EH (cell line): ENCODE measurements at places on chromosomes 5 and 9.
A peak's percentile ranks its signal among the peaks of the same experiment; 100 is the strongest.

DNA sequence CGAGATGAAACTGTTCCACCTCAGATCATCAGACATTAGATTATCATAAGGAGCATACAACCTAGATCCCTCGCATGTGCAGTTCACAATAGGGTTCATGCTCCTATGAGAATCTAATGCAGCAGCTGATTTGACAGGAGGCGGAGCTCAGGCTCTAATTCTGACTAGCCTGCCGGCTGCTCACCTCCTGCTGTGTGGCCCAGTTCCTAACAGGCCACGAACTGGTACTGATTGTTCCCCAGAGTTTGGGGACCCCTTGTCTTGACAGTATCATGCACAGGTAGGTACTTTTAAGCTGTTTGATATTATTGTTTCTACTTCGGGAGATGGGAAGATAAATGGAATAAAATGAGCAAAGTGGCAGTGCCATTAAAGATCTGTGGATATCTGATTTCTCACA, 66.9 kb downstream of the ZCCHC7 start:
- DNase-seq: no peak

DNA sequence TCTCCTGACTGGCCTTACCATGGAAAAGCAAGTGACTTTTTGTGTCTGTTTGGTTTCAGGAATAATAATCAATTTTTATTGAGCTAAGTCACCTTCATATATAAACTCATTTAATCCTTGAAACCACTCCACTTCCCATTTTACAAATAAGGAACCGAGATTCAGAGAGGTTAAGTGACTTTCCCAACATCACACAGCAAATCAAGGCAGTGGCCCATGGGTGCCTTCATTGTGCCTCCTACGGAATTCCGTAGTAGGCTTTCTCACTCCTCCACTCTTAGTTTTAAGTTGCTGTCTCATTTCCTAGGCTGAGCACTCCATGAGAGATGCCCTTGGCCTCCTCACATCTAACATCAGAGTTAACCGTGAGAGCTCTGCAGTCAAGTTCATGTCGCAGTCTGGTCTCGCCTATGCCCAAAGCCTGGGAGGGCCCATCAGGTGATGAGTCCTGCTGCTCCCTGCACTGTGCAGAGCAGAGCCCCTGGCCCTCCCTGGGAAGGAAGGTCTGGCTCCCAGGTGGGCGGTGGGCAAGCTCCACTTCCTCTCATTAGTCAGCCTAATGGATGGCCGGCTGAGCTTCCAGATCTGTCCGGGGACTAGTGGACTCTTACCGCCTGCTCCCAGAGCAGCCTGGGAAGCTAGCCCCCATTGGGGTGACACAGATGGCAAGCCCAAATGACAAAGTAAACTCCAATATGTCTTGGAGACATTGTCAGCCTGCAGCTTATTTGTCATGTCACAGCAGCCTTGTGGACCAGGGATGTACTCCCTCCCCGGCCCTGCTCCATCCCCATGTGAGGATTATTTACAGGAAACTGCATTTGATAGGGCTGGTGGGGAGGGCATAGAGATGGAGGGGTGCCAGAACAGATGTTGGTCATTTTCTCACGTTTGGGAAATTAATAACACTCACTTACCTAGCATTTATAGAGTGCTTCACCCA, 123.4 kb downstream of the MVB12B start:
- peak; percentile 8 for DNase-seq

GRCh38 chr5:69113851-69114250, 20.0 kb downstream of the SLC30A5 start:
- no peak for DNase-seq

GRCh38 chr9:97779608-97780007, 73.4 kb upstream of the FOXE1 start:
- DNase-seq: no peak

DNA sequence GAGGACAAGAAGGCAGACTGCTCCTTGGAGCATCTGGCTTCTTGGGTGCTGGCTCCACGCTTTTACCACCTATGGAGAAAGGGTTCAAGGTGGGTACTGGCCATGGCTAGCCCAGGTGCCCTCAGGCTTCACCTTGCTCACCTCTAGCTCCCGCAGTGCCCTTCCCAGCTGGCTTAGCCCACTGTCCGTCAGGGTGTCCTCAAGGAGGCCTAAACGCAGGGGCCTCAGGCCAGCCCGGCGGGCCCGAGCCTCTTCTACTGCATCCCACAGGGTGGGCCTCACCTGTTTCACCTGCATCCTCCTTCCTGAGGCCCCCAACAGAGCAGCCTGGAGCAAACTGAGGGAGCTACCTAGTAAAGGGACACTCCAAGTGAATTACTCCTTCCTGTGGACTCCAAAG, 9.1 kb downstream of the SLC35A4 start:
- no peak for DNase-seq
